Type B pancreatic cell (in vitro differentiated cells): ENCODE measurements at places on chromosomes 3 and 15. TPM values are rescaled to one million over a fixed set of nuclear protein-coding genes. Genes with fewer than 3 reads are reported as not detected.

DNA sequence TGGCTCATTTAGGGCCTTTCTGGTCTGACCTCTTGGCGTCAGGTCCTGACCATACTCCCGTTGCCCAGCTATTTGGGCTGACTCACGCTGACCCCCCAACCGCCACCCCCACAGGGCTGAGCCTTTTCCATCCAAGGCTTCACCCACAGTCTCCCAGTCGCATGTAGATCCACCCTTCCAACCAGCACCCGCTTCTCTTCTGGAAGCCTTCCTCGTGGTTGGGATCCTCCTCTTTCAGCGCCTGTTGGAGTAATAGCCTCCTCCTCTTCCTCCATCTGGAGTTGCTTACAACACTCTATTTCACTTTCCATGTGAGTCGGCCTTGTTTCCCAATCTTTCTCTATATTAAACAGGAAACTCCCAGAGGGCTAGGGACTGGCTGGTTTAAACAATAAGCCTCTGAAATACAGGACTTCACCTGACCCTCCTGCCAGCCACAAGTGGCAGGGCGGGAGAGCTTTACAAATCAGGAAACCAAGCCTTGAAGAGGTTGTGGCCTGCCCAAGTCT is 2.1 kb upstream of the ALAS1 start:
- no peak overlapping the region for H3K27ac ChIP-seq
- peaks cover 25% of the 10 kb centered on the region for H3K4me1 ChIP-seq
- no peak for DNase-seq
- H3K27me3 ChIP-seq = no peaks in the 10 kb centered on the region

Gene PLSCR4
- 3.4 and 6.0 TPM in 2 replicates for total RNA-seq

GRCh38 chr15:76199106-76200082 is 111.9 kb downstream of the ETFA start:
- no peak for DNase-seq
- no peaks in the 10 kb centered on the region for H3K27me3 ChIP-seq
- H3K27ac ChIP-seq = peak overlapping the region; percentile 50

DNA sequence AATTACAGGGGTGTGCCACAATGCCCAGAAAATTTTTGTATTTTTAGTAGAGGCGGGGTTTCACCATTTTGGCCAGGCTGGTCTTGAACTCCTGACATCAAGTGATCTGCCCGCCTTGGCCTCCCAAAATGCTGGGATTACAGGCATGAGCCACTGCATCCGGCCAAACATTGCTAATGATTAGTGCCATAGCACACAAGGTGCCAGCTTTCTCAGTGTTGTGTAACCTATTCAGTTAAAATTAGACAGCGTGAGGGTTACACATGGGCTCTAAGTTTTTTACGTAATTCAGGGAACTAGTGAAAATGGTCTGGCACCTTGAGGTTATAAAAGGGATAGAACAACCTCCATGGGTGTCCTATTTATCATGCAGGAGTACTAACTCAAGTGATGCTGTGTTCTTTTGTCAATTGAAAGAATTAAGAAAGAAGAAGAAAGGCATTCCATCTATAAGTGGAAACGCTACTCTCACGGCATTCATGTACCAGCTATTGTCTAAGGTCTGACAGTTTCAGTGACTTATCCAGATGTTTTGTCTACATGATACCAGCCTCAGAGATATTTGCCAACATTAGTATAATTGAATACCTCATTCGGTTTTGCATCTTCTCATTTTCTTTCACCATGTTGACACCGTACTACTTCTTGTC is 84.7 kb downstream of the EOMES start:
- peaks cover 4% of the 10 kb centered on the region for H3K4me1 ChIP-seq
- DNase-seq = no peak
- H3K27me3 ChIP-seq = peaks cover 4% of the 10 kb centered on the region
- no peak overlapping the region for H3K27ac ChIP-seq
- no peaks in the 10 kb centered on the region for H3K36me3 ChIP-seq

Gene ZNF501
- total RNA-seq = 5.0 and 5.8 TPM in 2 replicates

Gene RLBP1
- total RNA-seq = not detected in 2 replicates

DNA sequence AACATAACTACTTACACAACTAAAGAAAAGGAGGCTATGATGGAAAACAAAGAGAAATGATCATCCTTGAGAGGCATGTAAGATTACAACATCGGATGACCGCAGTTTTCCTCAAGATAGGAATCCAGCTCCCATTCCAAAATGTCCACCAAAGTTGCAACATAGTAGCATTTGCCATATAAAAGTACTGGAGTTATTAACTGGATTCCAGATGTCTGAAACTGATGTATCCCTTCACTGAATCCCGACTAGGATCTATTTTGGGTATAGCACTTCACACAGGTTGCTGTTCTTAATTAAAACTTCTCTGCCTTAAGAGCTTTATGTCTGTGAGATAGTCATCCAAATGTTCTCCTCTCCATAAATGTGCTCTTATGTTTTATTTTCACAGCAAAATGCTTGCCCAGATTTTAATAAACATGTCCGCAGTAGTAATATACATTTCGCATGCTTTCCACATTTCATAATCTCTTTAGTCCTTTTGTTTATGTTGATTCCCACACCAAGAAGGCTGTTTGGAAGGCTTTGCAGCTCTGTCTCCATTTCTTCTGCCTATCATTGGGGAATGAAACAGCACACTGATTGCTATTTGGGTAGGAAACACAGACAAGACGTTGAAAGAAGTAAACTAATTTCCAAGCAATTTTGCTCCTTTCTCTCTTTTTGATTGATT is 716.5 kb upstream of the CFAP20DC start:
- no peak for DNase-seq
- H3K4me1 ChIP-seq = peaks cover 6% of the 10 kb centered on the region
- H3K36me3 ChIP-seq = no peaks in the 10 kb centered on the region
- no peak overlapping the region for H3K4me3 ChIP-seq
- no peak overlapping the region for H3K27ac ChIP-seq

DNA sequence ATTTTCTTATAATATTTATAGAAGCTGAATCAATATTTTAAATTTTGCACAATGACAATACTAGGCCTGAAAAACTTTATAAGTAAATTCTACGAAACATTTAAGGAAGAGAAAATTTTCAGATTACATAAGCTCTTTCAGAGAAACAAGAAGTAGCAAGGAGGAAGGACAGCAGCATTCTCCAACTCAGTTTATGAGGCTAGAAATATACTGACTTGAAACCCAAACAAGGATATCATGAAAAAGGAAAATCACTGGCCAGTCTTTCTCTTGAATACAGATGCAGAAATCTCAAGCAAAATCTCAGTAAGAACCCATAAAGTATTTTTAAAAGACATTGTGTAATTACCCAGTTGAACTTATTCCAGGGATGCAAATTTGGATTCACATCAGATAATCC is 121.3 kb downstream of the STAC start:
- no peak overlapping the region for H3K27ac ChIP-seq
- no peak for DNase-seq
- H3K4me1 ChIP-seq = no peaks in the 10 kb centered on the region
- no peaks in the 10 kb centered on the region for H3K27me3 ChIP-seq
- H3K36me3 ChIP-seq = peaks cover 6% of the 10 kb centered on the region
- H3K4me3 ChIP-seq = no peak overlapping the region

Gene MKRN3
- 0.34 TPM in 1 of 2 replicates, not detected in the other for total RNA-seq

- DNase-seq = no peak
- no peak overlapping the region for H3K27ac ChIP-seq
- H3K4me1 ChIP-seq = no peaks in the 10 kb centered on the region
- no peaks in the 10 kb centered on the region for H3K27me3 ChIP-seq
- no peak overlapping the region for H3K4me3 ChIP-seq
These were observed 45.9 kb downstream of the CHAC1 start for GRCh38 chr15:40999190-40999589.

DNA sequence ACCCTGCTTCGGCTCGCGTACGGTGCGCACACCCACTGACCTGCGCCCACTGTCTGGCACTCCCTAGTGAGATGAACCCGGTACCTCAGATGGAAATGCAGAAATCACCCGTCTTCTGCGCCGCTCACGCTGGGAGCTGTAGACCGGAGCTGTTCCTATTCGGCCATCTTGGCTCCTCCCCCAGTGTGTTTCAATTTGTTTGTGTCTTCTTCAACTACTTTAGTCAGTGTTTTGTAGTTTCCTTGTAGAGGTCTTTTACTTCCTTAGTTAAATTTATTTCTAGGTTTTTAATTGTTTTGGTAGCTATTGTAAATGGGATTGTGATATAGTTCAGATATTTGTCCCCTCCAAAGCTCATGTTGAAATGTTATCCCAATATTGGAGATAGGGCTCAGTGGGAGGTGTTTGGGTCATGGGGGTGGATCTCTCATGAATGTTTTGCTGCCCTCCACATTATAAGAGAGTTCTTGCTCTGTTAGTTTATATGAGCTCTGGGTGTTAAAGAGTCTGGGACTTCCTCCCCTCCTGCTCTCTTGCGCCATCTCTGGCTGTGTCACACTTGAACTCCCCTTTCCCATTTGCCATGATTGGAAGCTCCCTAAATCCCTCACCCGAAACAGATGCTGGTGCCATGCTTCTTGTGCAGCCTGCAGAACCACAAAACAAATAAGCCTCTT is 304.4 kb downstream of the DOCK3 start:
- no peak for DNase-seq
- no peaks in the 10 kb centered on the region for H3K27me3 ChIP-seq
- peak overlapping the region; percentile 25 for H3K27ac ChIP-seq
- peak overlapping the region; percentile 79 for H3K4me3 ChIP-seq
- H3K36me3 ChIP-seq = no peaks in the 10 kb centered on the region

Gene BCL6
- 27.3 and 32.4 TPM in 2 replicates for total RNA-seq

Gene MESP1
- 2.1 and 2.2 TPM in 2 replicates for total RNA-seq

DNA sequence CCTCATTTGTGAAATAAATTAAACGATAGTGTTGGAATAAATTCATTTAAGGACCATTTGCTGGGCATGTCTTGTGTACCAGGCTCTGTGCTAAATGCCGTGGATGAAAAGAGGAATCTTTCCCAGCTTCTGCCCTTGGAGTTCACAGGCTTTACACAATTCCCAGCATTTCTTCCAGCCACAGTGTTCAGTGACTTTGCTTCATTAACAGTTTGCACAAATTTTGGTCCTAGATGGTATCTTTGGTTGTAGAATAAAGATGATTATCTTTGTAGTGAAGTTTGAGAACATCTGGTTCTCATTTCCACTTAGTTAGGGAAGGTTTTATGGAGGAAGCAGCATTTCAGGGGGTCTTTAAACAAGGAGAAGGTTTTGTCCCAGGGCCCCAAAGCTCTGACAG is 100.1 kb downstream of the LRTM1 start:
- H3K36me3 ChIP-seq = peaks cover 4% of the 10 kb centered on the region
- peak overlapping the region; percentile 13 for H3K4me3 ChIP-seq
- H3K4me1 ChIP-seq = peaks cover 15% of the 10 kb centered on the region
- peaks cover 2% of the 10 kb centered on the region for H3K27me3 ChIP-seq
- DNase-seq = no peak
- H3K27ac ChIP-seq = no peak overlapping the region

GRCh38 chr3:134796281-134797056 is 1.4 kb downstream of the EPHB1 start:
- H3K36me3 ChIP-seq = no peaks in the 10 kb centered on the region
- H3K4me3 ChIP-seq = peak overlapping the region; percentile 99
- peaks cover 3% of the 10 kb centered on the region for H3K4me1 ChIP-seq
- peak; percentile 71 for DNase-seq
- peaks cover 91% of the 10 kb centered on the region for H3K27me3 ChIP-seq

DNA sequence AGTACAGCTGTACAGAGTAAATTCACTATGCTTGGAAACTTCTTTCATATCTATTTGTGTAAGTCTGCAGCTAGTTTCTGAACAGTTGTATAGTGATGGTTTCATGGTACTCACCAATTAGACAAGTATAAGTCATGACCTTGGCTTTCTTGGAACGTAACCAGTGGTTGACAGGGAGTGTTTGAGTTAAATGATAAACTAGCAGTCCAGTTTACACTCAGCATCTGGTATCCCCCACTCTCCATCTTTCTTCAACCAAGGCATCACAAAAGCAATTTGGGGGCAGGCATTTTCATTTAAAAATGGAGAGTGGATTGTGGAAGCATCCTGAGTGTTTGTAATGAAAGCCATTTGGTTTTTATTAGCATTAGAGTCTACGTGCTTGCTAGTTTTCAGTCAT is 26.0 kb downstream of the MME start:
- H3K4me1 ChIP-seq = peaks cover 14% of the 10 kb centered on the region
- no peak for DNase-seq
- H3K4me3 ChIP-seq = no peak overlapping the region
- H3K36me3 ChIP-seq = peaks cover 5% of the 10 kb centered on the region
- no peak overlapping the region for H3K27ac ChIP-seq
- H3K27me3 ChIP-seq = no peaks in the 10 kb centered on the region

Gene CMTM6
- 37.5 and 51.2 TPM in 2 replicates for total RNA-seq

GRCh38 chr3:47243419-47244147 is 39.0 kb downstream of the KIF9 start:
- H3K4me1 ChIP-seq = no peaks in the 10 kb centered on the region
- no peak overlapping the region for H3K27ac ChIP-seq
- no peaks in the 10 kb centered on the region for H3K27me3 ChIP-seq

DNA sequence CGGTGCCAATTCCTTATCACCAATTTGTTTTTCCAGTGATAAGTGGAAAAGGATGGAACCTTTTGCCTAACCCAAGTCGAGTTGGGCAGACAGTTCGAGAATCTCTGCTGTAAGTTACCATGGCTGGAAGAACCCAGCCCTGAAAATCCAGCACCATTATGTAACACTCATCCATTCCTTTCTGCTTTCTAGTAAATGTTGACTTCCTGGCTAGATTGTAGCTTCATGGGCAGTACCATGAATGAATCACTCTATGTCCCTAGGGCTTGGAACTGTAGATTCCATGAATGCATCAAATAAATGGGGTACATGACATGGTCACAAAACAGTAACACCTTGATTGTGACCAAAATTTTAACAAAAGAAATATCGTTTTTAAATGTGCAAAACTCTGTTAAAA is 14.0 kb downstream of the CHCHD4 start:
- no peak overlapping the region for H3K27ac ChIP-seq
- H3K36me3 ChIP-seq = peaks cover 18% of the 10 kb centered on the region
- no peak for DNase-seq
- peaks cover 4% of the 10 kb centered on the region for H3K27me3 ChIP-seq

DNA sequence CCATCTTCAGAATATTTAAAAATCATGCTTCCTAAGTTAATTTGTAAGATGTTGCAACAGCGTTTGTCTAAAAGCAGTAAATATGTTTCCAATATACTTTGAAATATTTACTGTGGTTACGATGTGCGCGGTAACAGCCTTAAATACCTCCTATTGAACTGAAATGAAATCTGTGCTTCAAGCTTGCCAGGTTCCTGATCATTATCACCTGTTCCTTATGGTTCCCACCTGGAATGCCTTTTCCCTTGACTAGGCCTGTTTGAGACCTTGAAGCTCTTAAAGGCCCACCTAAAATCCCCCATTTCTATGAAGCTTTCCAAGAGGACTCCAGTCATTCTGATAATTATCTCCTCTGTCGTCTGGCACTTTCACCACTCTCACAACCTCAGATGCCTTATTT is 146.7 kb downstream of the NAALADL2 start:
- H3K4me1 ChIP-seq = peaks cover 9% of the 10 kb centered on the region
- DNase-seq = no peak
- H3K27me3 ChIP-seq = no peaks in the 10 kb centered on the region
- no peak overlapping the region for H3K4me3 ChIP-seq

Gene ROPN1B
- total RNA-seq = 0.53 and 1.2 TPM in 2 replicates
